HuH-7 (cell line): ENCODE measurements at places on chromosomes 4 and X.

DNA sequence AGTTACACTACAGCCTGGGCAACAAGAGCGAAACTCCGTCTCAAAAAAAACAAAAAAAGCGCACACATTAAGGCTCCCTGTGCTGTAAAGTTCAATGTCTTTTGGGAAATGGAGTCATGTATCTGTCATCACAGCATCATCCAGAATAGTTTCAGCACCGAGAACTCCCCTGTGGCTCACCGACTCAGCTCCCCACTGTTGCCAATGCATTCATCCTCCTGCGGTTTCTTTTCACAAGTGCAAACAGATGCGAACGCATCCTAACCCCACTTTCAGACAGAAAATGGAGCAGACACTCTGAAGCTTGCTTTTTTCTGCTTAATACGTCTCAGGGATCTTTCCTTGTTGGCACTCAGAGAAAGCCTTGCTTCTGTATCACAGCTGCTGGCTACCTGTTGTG lies 13.8 kb upstream of the SH3TC1 start:
- DNase-seq: no peak

DNA sequence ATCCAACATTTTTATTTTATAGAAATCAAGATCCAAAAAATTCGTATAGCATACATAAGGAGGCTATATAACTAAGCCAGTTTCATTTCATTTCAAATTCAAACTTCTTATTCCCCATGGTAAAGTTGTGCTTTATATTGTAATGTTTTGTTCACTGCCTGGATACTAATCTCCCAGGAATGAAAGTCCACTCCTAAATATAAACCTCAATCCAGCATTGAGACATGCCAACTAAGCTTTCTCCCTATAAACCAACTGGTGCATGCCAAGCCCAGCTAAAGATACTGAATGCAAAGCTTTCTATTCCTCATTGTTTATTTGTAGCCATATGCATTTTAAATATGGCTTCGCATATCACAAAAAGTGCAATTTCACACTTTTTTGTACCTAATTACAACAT lies 63.8 kb upstream of the INPP4B start:
- DNase-seq: no peak

GRCh38 chr4:99436462-99436861 lies 1.3 kb upstream of the ADH7 start:
- no peak for DNase-seq

- peak; percentile 52 for DNase-seq
These were observed 14.8 kb upstream of the TRIM60 start for GRCh38 chr4:165016971-165017370.

- no peak for DNase-seq
These were observed 45.2 kb downstream of the HTRA3 start for GRCh38 chr4:8314691-8315255.

DNA sequence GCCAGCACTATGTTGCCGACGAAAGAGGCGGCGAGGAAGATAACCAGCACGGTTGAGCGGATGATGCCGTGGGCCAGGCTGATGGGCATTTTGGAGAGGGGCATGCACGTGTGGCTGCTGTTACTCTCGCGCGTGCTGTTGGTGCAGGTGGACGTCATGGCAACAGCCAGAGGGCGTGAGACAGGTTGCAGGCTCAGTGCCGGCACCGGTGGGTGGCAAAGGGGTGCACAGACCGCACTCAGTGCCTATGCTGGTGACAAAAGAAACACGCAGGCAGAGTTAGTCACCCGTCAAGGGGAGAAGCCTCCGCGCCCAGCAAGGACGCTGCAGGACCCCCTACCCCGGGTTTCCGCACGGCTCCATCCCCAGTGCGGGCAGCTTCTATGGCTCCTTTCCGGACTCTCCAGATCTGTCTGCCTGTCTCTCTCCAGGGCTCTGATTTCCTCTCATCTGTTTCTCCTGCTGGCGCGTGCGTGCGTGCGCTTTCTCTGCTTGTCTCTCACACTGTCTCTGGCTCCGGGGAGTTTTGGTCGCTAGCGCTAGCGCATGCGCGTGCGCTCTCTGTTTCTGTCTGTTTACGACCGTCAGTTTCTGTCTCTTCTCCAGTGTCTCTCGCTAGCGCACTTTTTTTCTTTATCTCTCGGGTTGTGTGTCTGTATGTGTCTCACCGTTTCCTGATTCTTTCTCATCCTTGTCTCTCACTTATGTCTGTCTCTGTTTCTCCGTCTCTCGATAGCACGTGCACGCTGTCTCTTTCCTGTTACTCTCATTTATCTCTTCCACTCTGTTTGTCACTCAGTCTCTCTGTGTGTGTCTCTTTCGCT lies 2.1 kb downstream of the GPR101 start:
- DNase-seq: no peak

DNA sequence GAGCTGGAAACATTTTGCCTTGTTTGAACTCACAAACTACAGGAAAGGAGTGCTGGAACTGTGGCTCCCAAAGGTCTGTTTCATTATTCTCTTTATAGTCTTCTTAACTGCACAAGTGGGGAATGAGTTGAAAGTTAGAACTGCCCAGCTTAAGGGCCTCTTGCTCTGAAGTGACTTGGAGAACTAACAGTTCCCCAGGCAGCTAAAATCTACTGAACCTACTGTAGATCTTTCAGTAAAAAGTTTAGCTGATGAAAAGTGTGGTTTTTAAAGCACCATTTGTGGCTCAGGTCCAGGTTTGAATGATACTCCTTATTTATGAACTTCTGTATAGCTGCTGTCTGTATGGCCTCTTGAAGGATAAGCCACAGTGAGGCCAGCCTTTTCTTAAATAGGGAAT lies 353.8 kb downstream of the MAPK10 start:
- DNase-seq: no peak

GRCh38 chr4:1471443-1472147 lies 65.4 kb upstream of the NKX1-1 start:
- no peak for DNase-seq

- no peak for DNase-seq
These were observed 1.0 kb upstream of the PIN4 start for GRCh38 chrX:72180539-72180938.

DNA sequence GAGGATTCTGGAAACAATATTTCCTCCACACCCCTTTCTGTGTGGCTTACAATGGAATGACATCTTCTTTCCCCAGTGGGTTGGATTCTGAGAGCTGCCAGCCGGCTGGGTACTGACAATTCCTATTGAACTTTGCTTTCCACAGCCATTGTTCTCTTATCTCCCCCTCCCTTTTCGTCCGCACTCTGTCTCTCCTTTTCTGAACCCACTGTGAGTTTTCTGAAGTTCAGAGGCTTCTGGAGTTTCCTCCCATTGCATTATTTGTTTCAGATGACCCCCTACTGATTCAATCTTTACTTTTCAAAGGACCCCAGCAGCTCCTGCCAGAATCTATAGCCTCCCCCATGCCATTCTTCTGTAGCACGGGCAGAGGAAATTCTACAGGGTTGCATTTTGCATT lies 10.4 kb downstream of the SMPX start:
- DNase-seq: no peak

DNA sequence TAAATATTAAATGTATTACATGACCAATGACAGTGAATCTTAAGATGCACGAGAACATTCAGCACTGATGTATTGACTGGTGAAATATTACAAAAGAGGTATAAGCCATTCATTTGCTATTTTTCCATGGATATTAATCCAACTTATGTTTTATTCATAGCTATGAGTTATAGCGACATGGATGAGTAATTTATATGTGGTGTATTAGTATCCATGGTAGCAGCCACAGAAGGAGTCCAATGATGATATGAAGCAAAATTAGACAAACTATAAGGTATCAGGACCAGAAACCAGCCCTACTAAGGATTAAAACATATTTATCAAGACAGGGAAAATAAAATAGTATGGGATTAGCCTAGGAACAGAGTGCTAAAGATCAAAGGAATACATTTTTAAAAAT lies 50.7 kb downstream of the THAP9 start:
- no peak for DNase-seq

GRCh38 chrX:137550665-137551261 lies 15.2 kb upstream of the ZIC3 start:
- no peak for DNase-seq

- DNase-seq: no peak
These were observed 18.2 kb downstream of the TMEM156 start for GRCh38 chr4:39014028-39014427.

- DNase-seq: no peak
These were observed 40.6 kb downstream of the DOCK11 start for GRCh38 chrX:118536204-118536603.

GRCh38 chr4:139501527-139501926 lies 47.6 kb downstream of the RAB33B start:
- no peak for DNase-seq

GRCh38 chr4:142698552-142698951 lies 147.5 kb downstream of the INPP4B start:
- no peak for DNase-seq

- no peak for DNase-seq
These were observed 66.0 kb downstream of the AASDH start for GRCh38 chr4:56321251-56321650.

DNA sequence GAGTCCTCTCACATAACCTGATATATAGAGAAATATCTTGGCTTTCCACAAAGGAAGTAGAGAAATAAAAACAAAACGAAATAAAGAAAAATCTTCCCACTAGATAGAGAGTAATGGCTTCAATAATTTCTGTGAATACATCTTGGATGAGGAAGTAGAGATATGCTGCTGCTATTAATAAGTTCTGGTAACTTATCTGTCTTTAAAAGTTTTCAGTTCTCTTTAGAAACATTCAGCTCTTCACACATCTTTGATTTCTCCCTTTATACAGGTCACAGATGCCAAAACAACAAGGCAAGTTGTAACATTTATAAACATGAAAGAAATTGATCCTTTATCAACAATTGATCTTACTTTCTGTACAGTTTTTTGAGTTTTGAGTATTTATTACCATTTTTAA lies 615.8 kb downstream of the TRAM1L1 start:
- DNase-seq: no peak

DNA sequence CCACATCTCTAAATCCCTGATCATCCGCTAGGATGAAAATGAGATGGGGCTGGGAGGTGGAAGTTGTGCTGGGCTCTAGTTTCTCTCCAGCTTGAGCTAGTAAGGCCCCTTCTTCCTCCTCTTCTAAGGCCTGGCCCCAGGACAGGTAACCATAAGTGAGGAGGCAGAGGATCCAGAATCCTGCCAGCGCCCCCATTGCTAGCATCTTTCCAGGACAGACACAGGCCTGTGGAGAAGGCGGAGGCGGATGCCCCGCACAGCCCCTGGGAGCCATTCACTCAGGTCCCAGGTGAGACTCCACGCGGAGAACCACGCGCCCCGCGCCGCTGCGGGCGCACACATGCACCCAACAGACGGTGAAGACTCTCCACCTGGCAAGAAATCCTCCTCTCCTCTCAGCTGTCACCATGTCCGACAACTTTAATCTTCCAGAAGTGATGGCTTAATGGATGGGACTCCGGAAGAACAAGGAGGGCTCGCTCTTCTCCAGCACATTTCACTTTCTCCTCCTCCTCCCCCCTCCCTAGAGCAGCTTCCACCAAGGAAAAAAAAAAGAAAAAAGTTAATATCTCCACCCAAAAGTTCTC lies 793 bp downstream of the ARSJ start:
- DNase-seq: no peak

- no peak for DNase-seq
These were observed 17.8 kb downstream of the DKK2 start for GRCh38 chr4:107018344-107018735.

DNA sequence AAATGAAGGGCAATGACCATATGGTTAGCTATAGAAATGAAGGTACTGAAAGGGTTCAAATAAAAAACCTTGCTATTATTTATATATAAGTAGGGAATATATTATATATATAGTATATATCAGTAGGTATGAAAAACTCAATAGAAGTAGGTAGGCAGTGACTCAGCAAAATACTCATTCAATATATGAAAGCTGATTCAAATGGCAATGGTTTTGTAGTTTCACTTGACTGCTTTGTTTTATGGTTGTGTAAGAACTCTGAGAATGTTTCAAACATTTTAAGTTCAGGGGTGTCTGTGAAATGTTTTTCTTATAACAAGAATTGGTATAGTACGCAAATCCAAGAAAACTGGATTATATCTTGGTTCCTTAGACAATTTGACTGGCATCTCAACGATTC lies 4.1 kb downstream of the ZNF280C start:
- DNase-seq: no peak

DNA sequence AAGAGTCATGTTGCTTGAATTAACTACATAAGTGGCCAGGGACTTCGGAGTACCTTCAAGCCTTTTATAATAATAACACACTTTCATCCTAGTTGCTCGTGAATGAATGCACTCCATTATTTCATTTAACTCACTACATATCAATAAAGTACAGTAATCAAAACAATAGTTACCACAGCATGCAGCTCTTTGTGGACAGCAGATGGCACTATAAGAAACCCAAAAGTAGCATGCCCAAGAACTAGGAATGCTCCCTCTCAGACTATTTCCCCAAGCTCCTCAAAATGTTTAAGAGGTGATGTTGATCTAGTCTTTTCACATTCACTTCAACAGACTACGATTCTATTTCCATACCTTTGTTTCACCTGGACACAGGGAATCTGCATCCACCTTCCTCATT lies 500.8 kb upstream of the DIAPH2 start:
- DNase-seq: no peak

- DNase-seq: no peak
These were observed 66.4 kb upstream of the GUCY1A1 start for GRCh38 chr4:155600244-155600643.

DNA sequence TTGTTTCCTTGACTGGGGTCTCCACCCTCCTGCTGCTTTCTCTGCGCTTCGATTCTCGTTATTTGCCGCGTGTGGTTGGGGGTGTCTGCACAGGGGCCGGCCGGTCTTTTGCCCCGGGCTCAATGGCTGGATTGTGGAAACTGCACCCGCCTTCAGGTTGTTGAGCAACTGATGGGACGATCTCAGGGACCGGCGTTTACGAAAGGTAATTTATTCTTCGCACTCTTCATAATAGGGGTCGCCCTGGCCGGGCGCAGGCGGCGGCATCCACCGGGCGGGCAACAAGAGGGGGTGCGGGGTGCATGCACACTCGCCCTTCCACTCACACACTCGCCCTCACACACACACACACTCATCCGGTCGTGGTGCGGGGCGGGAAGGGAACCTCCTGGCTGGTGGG lies 1.4 kb downstream of the ADGRL3 start:
- DNase-seq: peak; percentile 19
